H1 (cell line): ENCODE measurements at places on chromosomes 2 and 18. TPM values are rescaled to one million over a fixed set of nuclear protein-coding genes. Genes with fewer than 3 reads are reported as not detected.

The IL1RL1 gene
- not detected in 2 replicates for total RNA-seq

The HOXD12 gene
- not detected in 2 replicates for total RNA-seq

The REG1B gene
- total RNA-seq: not detected in 2 replicates

The BARD1 gene
- total RNA-seq: 29.8 and 32.3 TPM in 2 replicates

DNA sequence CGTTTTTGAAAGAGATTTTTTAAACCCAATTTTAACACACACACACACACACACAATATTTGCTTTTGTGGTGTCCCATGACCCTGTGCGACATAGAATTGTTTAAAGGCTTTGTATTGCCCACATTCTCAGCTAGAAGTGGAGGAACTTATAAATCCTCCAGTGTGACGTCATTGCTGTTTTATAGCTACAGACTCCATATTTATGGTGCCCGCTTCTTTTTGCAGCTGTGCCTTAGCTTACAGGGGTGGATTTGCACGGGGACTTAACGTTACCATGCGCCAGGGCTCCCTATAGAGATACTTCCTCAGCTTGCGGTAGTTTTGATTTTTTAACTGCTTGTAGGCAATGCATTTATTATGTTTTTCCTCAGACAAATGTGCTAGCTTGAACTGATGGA is 101.9 kb upstream of the SMIM21 start:
- DNase-seq: no peak

- DNase-seq: no peak
Measured at GRCh38 chr2:193687195-193687594, 1492.5 kb upstream of the TMEFF2 start.

DNA sequence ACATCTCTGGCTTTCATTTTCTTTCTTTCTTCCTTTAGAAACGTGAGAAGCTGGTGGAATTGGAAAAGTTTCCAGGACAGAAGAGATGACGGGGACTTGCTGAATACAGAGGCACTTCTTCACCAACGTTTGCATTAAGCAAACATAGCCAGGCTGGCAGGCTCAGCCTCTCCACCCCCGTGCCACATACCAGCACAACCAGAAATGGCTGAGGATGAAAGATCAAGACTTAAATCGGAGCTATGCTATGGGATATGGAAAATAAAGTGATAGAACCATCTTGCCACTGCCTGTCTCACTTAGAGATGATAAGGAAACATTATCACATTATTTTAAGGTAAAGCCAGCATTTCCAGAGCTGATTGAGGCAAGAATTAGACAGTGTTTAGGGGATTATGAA is 483.3 kb downstream of the BCL11A start:
- no peak for DNase-seq

GRCh38 chr2:46690825-46691224 is 211.5 kb downstream of the TMEM247 start:
- no peak for DNase-seq
